NCI-H82 (cell line): ENCODE measurements at places on chromosomes 7 and 10.
A peak's percentile ranks its signal among the peaks of the same experiment; 100 is the strongest.

GRCh38 chr7:103391976-103392375 is 44.5 kb downstream of the PSMC2 start:
- no peak for DNase-seq

GRCh38 chr10:109982123-109982522 is 25.7 kb upstream of the ADD3 start:
- DNase-seq, result no peak

GRCh38 chr10:36280890-36281499 is 638.9 kb upstream of the FZD8 start:
- no peak for DNase-seq

DNA sequence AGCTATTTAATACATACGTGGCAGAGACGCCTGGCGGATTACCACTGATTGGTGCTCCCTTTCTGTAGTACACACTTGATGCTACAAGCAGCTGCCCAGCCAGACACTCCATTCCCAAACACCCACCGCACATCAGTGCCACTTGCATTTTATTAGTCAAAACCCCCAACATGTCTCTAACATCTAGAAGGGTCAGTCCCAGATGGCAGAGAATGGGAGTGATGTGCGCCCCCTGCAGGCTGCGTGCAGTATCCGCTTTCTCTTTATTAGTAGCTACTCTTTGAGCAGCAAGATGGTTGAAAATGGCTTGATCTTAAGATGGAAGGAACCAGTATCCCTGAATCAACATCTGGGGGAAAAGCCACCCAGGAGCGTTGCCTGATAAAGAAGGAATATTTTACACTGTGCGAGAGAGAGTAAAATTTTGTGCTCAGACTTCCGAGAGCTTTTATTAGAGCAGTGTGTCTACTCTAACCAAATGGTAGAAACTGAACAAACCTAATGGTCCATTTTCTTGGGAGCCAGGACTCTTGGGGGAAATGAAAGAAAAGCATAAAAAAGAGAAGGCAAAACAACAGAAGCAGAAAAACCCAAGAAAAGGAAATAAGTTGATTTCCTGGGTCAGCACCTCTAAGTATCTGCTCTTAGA is 78.3 kb downstream of the ST8SIA6 start:
- DNase-seq, result peak; percentile 52

DNA sequence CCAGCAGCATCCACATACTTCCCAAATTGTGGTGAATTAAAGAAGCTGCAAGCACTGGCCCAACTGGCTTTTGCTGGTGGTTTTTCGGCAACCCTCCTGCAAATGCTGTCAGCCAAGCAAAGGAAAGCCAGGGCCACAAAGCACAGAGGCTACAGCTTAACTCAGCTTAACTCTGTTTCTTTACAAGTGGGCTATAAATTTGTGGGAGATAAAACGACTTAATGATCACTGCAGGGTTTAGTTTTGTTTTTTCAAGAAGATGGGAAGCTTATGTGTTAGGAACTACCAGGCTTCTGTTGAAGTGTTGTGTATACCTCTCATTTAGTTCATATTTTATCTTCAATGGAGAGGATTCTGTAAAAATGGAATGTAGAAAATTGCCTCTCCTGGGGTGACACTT is 110.6 kb downstream of the TACC2 start:
- DNase-seq, result peak; percentile 15

DNA sequence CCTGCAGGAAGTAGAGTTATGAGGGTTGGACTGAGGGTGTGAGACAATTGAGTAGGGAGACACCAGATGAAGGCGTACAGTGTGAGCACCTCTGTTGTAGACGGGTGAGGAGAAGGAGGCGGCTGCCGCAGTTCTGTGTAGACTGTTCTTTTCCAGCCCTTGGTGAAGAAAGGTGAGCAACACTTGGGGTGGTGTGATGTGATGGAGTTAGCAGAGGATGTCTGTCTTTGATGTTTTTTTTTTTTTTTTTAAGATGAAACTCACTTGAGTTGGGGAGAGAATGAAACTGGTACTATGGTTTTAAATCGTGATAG is 42.8 kb upstream of the RNF216 start:
- DNase-seq, result no peak

DNA sequence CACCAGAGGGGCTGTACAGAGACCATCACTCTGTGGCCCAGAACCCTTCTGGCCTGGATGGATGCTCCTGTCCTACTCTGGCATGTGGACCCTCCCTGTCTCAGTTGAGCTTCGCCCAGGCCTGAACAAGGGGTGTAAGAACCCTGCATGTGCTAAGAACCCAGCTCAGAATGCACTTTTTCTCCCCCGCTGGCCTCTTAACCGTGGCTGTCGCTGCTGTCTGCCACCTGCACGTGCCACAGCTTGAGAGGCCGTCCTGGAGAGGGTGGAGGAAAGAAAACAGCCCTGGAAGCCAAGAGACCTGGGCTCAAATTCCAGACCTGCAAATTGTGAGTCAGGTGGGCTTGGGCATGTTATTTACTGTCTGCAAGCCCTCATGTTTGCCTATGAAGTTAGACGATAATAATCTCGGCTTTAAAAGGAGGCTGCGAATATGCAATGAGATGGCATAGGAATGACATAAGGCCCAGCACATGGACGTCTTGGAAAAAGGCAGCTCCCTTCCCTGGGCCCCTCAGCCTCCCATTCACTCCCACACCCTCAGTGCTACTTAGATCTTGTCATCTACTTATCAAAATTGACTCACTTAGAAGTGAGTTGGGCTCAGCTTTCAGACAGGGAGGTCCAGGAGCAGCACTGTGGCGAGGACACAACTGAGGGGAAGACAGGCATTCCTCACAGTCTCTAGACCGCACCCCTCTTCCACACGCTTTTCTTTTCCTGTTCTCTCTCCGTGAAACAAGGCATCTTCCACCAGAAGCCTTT is 31.4 kb downstream of the FIGNL1 start:
- DNase-seq, result no peak

GRCh38 chr7:32078824-32079223 is 8.6 kb upstream of the PDE1C start:
- DNase-seq, result no peak

DNA sequence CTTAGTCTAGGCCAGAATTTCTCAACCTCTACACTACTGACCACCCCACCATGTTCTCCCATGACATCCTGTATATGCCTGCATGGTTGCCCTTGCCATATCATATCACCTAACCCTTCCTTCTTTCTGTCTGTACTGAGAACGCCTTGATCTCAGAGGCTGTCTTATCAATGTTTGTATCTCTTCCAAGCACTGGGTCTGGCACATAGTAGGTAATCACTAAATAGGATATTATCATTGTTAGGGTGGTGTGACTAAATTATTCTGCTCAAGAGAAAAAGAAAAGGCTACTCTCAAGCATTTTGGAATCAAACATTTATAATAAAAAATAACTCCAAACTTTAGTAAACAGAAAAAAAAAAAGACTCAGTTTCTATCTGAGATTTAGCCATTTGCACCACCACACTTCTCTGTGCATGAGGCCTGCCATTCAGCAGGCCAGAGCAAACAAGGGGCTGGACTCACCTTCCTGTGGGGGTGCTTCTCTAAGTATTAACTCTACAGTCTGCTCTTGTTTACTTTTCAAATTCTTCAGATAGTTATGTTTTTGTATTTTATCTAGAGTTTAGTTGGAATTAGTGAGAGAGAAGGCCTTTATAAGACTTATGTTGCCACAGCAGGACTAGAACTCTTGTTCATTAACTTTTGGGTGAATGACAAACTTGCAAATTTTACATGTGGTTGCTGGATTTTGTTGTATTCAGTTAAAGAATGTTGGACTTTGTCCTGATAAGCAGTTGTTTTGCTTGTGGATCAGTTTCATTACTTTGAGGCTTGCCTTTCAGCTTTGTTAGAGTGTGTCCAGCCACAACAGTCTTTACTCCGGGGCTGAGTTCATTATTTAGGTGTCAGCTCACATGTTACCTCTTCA is 5.4 kb downstream of the AGBL3 start:
- no peak for DNase-seq

DNA sequence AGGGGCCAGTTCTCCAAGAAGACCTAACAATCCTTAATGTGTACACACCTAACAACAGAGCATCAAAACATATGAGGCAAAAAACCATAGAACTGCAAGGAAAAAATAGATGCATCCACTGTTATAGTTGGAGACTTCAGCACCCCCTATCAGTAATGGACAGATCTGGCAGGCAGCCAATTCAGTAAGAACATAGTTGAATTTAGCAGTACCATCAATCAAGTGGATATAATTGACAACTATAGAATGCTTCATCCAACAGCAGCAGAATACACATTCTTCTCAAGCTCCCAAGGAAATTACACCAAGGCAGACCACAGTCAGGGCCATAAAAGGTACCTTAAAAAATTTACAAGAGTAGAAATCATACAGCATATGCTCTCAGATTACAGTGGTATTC is 42.2 kb downstream of the POLL start:
- peak; percentile 89 for DNase-seq

GRCh38 chr7:69517985-69518704 is 80.1 kb upstream of the AUTS2 start:
- no peak for DNase-seq

DNA sequence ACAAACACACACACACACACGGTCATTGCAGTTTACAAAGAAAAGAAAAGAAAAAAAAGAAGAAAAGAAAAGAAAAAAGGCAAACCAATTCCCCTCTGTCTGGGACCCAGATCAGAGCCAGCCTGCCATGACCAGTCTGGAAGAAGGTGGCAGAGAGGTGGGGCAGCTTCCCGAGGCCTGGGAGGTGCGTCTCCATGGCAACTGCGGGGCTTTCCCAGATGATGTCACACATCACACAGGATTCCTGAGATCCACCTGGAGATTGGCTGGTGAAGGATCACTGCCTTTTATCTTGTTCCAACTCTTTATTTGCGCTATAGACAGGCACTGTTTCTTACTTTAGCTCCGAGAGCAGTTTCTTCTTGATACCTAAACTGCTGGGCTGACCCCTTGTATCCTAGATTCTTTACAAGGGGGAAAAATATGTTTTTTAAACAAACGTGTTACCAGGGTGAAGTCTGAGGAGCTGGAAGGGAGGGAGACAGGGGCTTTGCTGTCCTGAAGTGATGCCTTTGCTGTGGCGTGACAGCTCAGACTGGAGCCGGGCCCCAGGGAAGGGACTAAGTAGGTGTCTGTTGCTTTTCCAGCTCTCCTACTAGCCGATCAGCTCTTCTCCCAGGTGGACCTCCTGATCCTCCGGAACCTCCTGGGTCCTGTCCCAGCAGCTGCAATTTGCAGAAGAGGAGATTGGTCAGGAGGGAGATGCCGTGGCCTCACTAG is 298.5 kb downstream of the KLF6 start:
- no peak for DNase-seq

DNA sequence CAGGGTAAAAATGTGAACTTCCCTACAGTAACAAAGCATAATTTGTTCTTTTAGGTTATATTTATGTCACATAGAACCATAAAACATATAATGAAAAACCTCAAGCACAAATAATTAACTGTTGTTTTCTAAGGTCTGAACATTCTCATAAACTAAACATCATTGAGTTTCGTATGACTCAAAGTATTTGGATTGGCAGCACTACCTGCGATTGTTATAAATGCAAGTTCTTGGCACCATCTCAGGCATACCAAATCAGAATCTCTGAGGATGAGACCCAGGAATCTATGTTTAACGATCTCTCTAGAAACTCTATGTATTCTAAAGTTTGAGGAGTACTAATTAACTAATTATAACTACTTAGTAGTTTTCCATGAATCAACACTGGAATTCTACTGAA is 22.5 kb downstream of the ORC5 start:
- DNase-seq, result no peak

DNA sequence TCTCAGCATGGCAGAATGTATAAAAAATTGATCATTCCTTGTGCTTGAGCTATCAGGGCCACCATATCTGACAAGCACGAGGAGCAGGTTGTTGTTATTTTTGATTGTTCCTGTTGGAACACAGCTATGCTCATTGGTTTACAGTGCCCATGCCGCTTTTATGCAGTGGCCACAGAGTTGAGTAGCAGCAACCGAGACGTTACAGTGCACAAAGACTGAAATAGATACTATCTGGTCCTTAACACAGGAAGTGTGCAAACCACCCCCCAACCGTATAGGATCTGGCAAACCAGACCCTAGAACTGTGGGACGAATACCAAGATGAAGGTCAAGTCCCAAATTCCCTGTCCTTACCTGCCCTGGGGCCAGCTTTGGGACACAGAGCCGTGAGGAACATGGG is 216.6 kb downstream of the KLF6 start:
- DNase-seq, result no peak

DNA sequence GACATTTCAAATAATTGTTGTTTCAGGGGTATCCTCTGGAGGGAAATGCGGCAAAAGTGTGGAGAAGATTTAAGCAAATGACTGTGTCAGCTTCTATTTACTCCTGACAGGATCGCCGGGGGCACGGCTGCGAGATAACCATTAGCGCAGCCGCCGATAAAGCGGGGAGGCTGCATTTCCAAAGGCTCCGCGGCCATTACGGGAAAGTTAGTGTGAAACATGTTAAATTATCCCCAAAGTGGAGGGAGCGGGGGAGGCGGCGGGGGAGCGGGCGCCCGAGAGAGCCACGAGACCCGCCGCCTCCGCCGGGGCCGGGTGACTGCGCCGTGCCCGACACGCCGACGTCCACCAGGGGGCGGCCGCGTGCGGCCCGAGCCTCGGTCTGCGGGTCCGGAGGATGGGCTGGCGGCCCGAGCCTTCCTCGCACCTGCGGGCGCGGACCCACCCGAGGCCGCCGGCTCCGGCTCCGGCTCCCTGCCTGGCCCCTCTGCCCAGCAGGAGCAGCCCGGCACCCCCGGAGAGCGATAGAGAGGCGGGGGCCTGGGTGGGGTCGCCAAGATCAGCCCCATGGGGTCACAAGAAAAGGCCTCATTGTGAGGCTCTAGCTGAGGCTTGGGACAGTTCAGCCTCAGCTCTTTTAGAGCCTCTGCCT is 74.4 kb upstream of the PAX2 start:
- peak; percentile 13 for DNase-seq

GRCh38 chr10:33501161-33501560 is 166.7 kb upstream of the NRP1 start:
- no peak for DNase-seq

DNA sequence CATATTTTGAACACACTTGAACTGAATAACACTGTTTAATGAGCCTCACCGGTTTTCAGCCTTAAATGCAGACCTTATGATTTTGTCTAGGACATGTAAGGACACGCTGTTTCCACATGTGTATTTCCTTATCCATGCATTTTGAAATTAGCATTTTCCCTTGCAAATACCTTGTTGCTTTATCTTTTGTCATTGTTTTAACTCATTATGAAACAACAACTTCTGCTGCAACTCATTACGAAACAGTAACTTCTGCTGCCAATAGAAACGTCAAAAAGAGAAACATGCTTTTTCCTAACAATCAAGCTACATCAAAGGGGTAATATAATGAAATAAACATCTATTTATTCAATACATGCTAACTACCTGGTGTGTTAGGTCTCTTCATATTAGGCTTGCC is 322.0 kb downstream of the AGMO start:
- DNase-seq, result no peak

DNA sequence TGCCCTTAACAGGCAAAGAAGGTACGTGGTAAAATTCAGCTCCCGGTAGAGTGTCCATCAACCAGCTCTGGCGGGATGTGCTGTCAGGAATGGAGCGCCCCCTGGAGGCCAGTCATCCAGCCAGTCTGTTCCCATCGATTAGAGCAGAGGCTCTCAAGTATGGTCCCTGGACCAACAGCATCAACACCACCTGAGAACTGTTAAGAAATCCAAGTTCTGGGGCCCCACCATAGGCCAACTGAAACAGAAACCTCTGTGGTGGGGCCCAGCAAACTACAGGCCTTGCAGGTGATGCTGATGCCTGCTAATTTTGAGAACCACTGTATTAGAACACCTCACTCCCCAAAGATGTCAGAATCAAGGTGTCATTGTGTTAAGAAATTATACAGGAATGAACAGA is 109.2 kb downstream of the DPY19L1 start:
- peak; percentile 75 for DNase-seq
